Activated T-helper 1 cell treated with anti-CD3 and anti-CD28 coated beads, Interleukin-2, amount 50 U/mL, for 16 hours (primary cell): ENCODE measurements at places on chromosomes 7 and 10.

DNA sequence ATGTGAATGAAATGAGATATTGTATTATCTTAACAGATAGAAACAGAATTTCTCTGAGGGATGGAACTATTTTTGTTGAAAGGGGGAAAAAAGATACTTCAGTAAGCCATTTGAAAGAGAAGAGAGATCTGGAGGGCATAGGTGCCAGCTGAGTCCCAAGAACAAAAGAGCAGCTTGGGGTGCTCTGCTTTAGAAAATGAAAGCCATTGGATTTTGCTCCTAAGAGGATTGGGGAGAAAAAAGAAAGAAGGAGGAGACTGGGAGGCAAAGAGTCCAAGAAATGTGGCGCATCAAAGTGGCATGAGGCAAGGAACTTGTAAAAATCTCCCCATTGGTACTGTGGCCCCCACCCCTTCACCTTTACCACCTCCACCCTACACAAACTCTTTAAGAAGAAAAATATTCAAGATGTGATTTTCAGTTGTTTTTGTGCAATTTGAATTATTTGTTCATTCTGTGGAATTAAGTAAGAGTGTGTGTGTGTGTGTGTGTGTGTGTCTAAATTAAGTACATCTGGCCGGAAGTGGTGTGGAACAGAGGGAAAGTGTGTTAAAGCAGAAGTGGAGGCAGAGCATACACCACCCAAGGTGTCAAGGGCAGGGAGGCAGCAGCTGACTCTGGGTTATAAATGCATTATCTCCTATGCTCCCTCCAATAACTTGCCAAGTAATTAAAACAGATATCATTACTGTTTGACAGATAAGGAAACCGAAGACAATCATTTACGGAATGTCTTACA lies 9.9 kb upstream of the GNAI1 start:
- DNase-seq, result no peak

DNA sequence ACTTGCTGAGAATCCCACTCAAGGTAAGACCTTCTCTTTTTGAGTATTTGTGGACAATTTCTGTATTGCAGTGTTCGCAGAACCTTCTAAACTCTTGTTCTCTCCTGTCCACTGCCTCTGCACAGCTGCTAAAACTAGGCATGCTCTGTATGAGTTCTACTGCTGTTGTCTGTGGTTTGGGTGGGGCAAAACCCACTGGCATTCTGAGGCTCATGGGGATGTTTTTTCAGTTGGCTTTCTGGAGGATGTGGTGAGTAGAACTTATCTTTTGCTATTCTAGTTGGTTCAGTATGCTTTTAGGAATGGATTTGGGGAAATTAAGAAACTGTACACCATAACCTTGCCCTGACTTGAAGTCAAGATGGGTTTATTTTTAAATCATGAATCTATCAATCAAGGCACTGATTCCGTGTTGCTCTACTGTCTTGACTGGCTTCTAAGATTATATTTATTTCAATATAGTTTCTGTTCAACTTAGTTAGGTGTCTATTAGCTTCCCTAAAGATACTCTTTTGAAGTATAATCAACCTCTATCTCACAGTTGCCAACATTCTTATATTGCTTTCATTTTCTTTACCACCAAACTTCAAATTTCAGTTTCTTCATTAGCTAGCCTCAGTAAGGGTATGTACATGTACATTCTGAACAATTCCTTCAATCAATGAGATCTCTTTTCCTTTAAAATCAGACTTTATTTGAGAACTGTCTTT lies 25.0 kb upstream of the C1GALT1 start:
- DNase-seq, result peak; percentile 9

GRCh38 chr7:92836489-92836999 lies at the start of gene CDK6:
Gene CDK6 (minus strand): TSS chr7:92836573. CDS start chr7:92833323, 3,250 bp downstream.
- DNase-seq, result peak; percentile 22

DNA sequence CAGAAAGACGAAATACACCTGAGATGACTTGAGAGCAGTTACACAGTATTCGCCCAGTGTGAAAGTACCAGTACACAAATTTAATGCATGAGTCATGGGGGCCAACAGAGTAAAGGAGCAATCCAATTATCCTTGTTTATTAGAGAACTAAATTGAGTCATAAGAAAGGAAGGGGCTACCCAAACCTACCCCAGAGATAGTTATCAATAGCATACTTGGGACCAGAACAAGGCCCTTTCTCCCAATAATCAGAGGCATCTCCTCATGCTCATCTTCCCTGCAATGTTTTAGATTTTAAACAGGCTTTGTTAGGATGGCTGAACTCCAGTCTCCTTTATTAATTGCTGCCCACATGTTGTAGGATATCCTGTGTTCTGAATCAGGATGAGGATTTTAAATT lies 239.7 kb upstream of the LRGUK start:
- DNase-seq, result no peak

GRCh38 chr10:102422545-102423129 lies 2.0 kb downstream of the FBXL15 start:
- DNase-seq, result no peak

DNA sequence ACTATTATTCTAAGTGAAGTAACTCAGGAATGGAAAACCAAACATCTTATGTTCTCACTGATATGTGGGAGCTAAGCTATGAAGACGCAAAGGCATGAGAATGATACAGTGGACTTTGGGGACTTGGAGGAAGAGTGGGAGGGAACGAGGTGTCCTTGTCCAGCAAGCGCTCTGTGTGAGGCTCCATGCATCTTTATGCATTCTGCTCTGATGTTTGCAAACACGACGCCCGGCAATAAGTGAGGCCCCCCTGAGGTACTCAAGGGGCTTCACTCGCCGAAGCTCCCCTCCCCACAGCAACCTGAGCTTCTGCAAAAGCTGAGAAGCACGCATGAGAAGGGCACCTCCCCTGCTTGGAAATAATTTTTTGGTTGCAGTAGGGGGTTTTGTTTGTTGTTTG lies 103.3 kb downstream of the LHPP start:
- no peak for DNase-seq

GRCh38 chr7:47579458-47579857 lies 2.5 kb downstream of the TNS3 start:
- DNase-seq, result no peak

DNA sequence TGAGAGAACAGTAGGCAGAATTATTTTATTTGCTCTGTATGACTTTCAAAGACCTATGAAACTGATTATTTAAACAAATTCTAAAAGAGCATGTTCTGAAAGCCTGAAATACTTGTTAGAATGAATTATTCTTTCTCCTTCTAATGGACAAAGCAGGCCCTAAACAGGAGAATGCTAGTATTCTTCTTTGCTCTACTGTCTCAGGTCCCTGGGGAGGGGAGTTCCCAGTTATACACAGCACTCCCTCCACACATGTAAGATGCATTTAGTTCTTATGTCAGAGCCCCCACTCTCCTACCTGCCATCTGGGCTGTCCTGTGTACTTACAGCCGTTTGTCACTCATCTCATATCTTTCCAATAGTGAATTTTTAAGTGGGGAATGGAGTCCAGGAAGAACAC lies 633.5 kb upstream of the ANKRD30A start:
- no peak for DNase-seq

DNA sequence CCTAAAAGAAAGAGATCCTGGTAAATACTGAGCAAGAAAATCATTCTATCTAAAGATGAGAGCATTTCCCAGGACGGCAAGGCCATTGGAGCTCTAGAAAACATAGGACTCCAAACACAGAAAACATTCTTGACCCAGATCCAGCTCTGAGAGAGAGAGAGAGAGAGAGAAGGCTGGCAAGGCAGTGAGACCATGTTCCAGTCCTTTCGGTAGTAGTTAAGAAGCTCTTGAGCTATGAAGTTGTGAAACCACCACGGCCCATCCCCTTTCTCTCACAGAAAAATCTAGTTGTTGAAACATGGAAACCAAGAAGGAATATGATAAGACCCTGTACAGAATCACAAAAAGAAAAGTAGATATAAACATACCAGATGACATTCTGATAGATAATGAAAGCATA lies 212.4 kb upstream of the NPSR1 start:
- no peak for DNase-seq
